Activated naive CD8-positive, alpha-beta T cell treated with anti-CD3 and anti-CD28 coated beads, Interleukin-2, amount 10 ng/mL, durations not matched to agents 7 days and 5 days (primary cell): ENCODE measurements at places on chromosomes 13 and 19.

GRCh38 chr13:109645831-109646230, 140.6 kb downstream of the IRS2 start:
- no peaks in the 10 kb centered on the region for H3K27me3 ChIP-seq
- no peak overlapping the region for H3K27ac ChIP-seq
- DNase-seq = no peak
- H3K36me3 ChIP-seq = peaks cover 1% of the 10 kb centered on the region

DNA sequence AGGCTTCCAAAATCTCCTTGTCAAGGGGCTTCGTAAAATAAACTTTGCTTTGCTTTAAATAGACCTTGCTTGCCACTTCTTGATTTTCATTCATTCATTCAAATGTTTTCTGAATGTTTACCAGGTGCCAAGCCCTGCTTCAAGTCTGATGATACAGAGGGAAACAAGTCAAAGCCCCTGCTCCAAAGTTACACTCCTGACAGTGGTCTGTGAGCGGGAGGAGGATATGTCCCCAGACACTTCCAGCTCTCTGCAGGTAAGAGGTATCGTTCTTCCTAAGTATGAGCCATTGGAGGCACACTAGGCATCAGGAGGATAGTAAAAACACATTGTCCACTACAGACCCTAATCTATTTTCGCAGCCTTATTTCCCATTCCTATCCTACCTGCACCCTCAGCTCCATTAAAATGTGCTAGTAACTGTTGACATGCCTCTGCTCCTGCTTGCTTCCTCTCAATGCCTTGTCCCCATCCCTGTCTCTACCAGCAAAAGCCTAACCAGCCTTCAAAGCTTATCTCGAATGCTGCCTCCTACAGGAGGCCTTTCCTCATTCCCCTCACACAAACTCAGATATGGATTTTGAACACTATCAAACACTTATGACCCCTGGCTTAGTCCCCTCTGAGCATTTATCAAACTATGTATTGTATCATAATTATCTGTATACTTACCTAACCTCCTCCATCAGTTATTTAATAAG, 6.2 kb upstream of the WBP4 start:
- peak overlapping the region; percentile 1 for H3K4me3 ChIP-seq
- peaks cover 54% of the 10 kb centered on the region for H3K4me1 ChIP-seq
- peak overlapping the region; percentile 1 for H3K27ac ChIP-seq
- no peaks in the 10 kb centered on the region for H3K27me3 ChIP-seq
- peaks cover 3% of the 10 kb centered on the region for H3K36me3 ChIP-seq

DNA sequence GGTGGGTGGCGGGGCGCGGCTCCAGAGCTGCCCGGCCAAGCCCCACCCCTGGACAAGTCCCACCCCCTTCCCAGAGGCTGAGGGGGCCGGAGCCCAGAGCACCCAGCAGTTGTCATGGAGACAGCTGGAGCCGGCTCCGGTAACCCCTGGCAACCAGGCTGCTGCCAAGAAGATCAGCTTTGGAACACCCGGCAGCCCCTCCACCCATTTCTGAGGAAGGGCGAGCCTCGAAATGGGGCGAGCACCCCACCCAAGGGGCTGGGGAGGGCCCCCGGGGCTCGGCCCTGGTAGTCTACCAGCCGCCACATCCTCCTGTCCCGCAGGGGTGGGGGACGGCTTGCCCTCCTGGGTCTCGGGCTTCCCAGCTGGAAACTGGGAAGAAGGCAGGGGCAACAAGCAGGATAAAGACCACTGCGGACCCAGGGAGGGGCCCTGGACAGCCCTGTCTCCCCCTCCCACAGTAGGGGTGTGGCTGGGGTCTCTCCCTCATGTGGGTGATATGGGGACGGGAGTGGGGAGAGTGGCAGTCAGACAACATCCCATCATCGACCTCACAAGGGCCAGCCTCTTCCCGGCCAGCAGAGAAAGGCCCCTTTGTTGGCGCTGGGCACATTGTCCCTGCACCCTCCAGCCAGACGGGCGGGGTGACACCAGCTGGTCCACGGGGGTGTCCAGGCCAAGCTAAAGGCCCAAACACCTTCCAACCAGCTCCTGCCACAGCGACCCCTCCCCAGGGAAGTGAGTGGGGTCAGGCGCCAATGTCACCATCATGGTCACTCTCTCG, 1.5 kb downstream of the CERS1 start:
- H3K36me3 ChIP-seq = peaks cover 2% of the 10 kb centered on the region
- no peak for DNase-seq
- peaks cover 37% of the 10 kb centered on the region for H3K27me3 ChIP-seq
- peaks cover 6% of the 10 kb centered on the region for H3K4me1 ChIP-seq

DNA sequence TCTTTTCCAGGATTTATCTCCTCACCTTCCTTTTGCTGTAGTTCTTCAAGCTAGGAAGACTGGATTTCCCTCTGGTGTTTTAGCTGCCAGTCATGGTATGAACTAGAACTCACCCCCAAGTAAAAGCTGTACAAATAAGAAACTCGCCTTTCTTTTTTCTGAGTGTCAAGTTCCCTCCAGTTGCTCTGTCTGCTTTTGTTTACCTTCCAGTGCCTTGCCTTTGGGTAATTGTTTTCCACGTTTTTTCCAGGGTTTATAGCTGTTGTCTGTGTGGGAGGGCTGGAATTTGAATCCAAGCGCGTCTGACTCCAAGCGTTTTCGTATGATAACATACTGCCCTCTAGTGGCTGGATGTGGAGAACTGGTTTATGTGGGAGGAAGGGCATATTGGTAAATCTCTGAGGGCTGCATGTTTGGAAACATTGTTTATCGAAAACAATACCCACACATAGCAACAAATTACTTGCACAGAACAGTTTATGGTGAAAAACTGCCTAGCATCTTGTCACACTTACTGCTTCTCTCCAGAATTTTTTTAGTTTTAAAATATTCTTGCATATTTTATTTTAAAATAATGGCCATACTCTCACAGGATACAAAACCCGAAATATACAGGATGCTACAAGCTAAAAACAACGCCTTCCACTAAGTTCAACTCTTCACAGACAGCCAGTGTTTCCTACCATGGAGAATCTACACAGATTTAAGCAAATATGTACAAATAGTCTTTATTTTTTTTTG, 19.2 kb downstream of the RCN3 start:
- peaks cover 2% of the 10 kb centered on the region for H3K36me3 ChIP-seq
- peak overlapping the region; percentile 78 for H3K4me3 ChIP-seq

DNA sequence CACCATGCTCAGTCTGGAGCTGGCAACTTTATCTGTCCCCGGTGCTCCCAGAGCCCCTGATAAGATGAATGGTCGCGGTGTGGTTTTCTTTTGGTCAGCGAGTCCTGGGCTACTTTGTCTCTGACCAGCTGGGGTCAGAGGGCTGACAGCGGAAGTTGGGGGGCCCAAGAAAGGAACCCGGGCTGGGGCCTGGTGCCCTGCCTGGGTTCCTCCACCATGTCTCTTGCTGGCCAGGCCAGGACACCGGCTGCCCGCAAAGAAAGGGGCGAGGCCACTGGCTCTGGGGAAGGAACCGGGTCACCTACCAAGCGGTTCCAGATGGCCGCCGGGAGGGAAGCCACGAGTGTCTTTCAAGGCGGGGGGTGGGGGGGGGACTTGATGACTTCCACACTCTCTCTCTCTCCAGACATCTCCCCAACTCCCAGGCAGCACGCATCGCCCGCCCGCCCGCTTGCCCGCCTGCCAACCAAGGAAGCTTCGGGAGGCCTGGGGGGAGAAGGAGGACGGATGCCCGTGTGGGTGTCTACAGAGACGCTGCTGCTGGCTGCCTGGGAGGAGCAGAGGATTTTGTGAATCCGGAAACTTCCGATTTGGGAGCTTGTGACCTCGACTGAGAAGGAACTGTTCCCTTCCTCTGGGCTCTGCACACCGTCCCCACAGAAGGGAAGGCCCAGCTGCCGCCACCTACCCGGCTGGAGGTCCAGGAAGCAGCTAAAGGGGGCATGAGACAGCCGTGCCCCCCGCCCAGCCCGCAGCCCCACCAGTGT, 1.1 kb downstream of the PIP5K1C start:
- peak overlapping the region; percentile 78 for H3K27ac ChIP-seq
- peak; percentile 58 for DNase-seq
- peak overlapping the region; percentile 90 for H3K4me3 ChIP-seq

DNA sequence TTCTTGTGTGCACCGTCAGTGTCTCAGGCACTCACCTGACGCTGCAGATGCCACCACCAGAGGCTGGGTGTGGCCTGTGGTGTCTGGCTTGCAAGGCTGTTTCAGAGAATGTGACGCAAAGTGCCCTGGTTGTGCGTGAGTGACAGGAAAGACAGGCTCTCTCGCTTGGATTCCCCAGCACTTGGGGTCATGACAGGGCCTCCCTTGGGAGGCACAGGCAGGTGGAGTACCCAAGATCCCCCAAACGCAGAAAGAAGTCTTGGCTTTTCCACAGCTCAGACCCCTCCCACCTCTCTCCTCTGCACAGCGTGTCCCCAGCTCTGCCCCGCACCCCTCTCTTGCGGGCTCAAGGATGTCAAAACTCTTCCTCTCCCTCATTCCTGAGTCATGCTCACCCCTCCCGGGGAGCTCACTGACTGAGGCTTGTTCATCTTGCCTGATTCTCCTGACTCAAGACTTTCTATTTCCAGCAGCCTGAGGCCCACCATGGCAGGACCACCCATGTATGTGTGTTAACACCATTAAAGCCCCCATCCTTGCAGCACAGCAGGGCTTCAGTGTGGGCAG, 21.0 kb downstream of the DHX34 start:
- peaks cover 1% of the 10 kb centered on the region for H3K4me1 ChIP-seq
- no peak for DNase-seq
- H3K36me3 ChIP-seq = peaks cover 3% of the 10 kb centered on the region
- H3K27me3 ChIP-seq = no peaks in the 10 kb centered on the region

DNA sequence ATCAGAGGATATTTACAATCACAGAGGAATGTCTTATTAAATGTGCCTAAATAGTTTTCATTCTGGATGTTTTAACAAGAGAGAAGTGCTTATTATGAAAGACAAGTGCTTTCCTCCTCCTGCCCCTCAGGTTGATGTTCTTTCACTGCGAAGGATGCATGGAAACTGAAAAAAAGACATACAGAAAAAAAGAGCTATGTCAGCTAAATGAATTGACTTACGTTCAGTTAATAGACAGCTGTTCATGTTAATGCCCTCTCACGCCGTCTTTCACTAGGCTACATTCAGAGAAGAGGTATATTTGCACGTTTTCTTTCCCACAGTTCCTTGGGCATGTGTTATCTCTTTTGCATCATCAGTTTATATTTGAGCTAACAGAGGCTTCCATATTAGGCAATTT, 821.8 kb upstream of the PCDH9 start:
- H3K27me3 ChIP-seq = no peaks in the 10 kb centered on the region
- DNase-seq = no peak
- no peak overlapping the region for H3K4me3 ChIP-seq
- no peaks in the 10 kb centered on the region for H3K36me3 ChIP-seq
- no peak overlapping the region for H3K27ac ChIP-seq
- no peaks in the 10 kb centered on the region for H3K4me1 ChIP-seq

DNA sequence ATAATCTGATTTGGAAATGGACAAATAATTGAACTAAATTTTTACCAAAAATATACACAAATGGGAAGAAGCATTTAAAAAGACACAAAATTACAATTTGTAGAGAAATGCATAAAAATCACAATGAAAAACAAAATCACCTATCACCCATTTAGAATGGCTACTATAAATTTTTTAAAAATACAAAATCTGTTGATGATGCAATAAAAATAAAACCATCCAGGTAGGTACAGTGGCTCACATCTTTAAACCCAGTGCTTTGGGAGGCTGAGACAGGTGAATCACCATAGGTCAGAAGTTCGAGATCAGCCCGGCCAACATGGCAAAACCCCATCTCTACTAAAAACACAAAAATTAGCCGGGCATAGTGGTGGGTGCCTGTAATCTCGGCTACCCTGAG, 23.5 kb downstream of the ZNF43 start:
- no peak for DNase-seq
- peaks cover 91% of the 10 kb centered on the region for H3K36me3 ChIP-seq
- H3K27me3 ChIP-seq = no peaks in the 10 kb centered on the region
- no peak overlapping the region for H3K27ac ChIP-seq
- no peaks in the 10 kb centered on the region for H3K4me1 ChIP-seq
